Stimulated activated CD8-positive, alpha-beta memory T cell treated with anti-CD3 and anti-CD28 coated beads, Interleukin-2, amount 100 ng/mL, for 1 hour (primary cell): ENCODE measurements at places on chromosomes 11 and 22.
A peak's percentile ranks its signal among the peaks of the same experiment; 100 is the strongest.

- no peak for DNase-seq
Observed at GRCh38 chr11:71459767-71460320, 6.8 kb downstream of the NADSYN1 start.

DNA sequence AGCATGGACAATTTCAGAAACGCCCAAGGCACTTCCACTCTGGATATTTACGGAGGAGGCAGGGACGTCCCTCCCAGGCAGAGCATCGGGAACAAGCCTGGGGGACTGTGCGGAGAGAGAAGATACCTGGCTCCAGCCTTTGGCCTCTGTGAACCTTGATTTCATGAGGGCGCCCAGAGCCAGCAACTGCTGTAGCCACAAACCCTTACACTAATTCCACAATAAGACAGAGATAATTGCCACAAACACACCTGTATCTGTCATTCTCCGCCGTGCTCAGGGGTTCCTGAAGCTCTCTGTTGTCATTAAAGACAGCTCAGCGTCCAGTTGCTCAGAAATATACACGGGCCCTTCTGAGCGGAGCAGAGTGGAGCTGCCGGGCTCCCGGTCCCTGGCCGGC, 1292.1 kb downstream of the TBC1D22A start:
- no peak for DNase-seq

- DNase-seq = no peak
Observed at GRCh38 chr11:128692753-128693415, 988 bp upstream of the FLI1 start.

- DNase-seq = no peak
Observed at GRCh38 chr22:22815397-22816170, 72.0 kb upstream of the IGLL5 start.

- no peak for DNase-seq
Observed at GRCh38 chr11:82465481-82465880, 268.2 kb downstream of the FAM181B start.

- no peak for DNase-seq
Observed at GRCh38 chr22:50400931-50401330, 57.8 kb downstream of the PPP6R2 start.

GRCh38 chr11:96254087-96254486, 88.9 kb downstream of the MAML2 start:
- DNase-seq = no peak

DNA sequence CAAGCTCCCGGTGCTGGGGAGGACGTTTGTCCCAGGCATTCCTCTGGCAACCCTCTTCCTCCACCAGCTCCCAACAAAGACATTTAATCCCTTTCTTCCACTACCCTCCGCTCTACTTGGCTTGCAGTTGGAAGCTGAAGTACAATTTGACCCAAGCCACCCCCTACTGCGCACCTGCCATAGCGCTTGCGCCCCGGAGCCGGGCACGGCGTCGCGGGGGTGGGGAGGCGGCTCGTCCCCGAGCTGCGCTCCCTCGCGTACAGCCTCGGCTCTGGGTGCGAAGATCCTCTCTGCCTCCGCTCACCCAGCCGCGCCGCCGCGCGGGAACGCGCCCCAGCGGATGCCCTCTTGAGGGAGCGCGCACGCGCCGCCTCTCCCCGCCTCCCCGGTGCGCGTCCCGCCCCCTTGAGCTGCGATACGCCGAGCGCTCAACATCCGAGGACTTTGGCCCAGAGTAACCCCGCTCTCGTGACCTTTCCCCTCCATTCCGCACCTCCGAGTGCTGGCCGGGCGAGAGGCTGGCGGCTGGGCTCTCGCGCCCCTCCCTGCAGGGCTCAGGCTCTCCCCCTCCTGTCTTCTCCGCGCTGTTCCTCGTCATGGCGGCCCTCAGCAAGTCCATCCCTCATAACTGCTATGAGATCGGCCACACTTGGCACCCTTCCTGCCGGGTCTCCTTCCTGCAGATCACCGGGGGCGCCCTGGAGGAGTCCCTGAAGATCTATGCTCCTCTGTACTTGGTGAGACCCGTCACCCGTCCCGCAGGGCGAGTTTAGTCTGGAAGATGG, at the start of gene TMEM135:
Gene TMEM135 (plus strand): TSS at position 485 of the 785 bp plus-strand sequence. CDS start 112 bp downstream, at position 597.
- peak; percentile 77 for DNase-seq
